Foreskin keratinocyte (primary cell): ENCODE measurements at places on chromosomes 6 and 20. TPM values are rescaled to one million over a fixed set of nuclear protein-coding genes. Genes with fewer than 3 reads are reported as not detected.

Gene TRIM10
- not detected in 2 replicates for total RNA-seq

Gene DPPA5
- total RNA-seq: not detected in 2 replicates

Gene ULBP1
- 1.9 and 6.4 TPM in 2 replicates for total RNA-seq

Gene CHRNA4
- total RNA-seq: not detected in 2 replicates

Gene RNF5
- 32.3 and 32.7 TPM in 2 replicates for total RNA-seq

Gene SLC22A23
- total RNA-seq: 2.2 and 2.8 TPM in 2 replicates

Gene RBM24
- total RNA-seq: 0.92 and 1.4 TPM in 2 replicates

Gene STK38
- 28.2 and 29.0 TPM in 2 replicates for total RNA-seq

Gene KCNK16
- not detected in 2 replicates for total RNA-seq

Gene BMP6
- total RNA-seq: 0.18 and 2.3 TPM in 2 replicates

Gene CST2
- total RNA-seq: not detected in 2 replicates

Gene PRRT1
- 0.21 and 0.37 TPM in 2 replicates for total RNA-seq

Gene RBBP8NL
- total RNA-seq: not detected in 2 replicates

Gene SLC17A9
- 0.25 and 0.34 TPM in 2 replicates for total RNA-seq

Gene NRSN1
- total RNA-seq: not detected in 2 replicates

Gene POU5F1
- total RNA-seq: 0.61 and 0.71 TPM in 2 replicates

Gene SF3B5
- total RNA-seq: 161 and 165 TPM in 2 replicates
